AG09309 (cell line): ENCODE measurements at places on chromosomes 1 and 21.

DNA sequence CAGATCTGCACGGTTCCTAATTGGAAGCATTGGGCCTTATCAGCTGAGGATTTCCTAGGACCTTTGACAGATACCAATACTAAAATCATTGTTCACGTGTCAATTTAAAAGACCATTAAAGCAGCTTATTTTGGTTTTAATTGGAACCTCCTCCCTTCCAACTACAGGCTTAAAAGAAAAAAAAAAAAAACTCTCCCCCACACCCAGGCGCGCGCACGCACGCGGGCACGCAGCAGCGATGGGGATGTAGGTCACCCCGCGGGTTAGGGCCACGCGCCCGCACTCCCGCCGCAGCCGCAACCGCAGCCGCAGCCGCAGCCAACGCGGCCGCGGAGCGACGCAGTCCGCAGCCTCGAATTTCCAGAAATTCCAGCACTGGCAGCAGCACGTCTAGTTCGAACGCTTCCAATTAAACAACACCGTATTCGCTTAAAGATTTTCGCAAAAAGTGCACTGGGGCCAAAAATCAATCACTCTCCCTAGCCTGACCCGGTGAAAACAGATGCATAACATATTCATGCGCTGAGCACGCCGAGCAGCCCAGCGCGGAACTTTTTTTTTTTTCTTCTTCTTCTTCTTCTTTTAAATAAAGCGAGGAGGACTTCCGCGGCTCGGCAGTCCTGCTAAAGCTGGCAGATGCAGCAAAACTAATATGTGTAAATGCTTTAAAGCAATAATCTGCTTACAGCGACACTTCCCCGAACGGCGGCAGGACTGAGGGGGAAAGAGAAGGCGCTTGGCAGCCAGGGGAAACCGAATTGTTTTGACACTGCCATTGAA is 13.3 kb upstream of the BARHL2 start:
- no peak for DNase-seq

GRCh38 chr1:231201979-231202633 is 38.9 kb upstream of the GNPAT start:
- no peak for DNase-seq

- DNase-seq: no peak
Observed at GRCh38 chr1:222610728-222611127, 7.2 kb upstream of the MIA3 start.

DNA sequence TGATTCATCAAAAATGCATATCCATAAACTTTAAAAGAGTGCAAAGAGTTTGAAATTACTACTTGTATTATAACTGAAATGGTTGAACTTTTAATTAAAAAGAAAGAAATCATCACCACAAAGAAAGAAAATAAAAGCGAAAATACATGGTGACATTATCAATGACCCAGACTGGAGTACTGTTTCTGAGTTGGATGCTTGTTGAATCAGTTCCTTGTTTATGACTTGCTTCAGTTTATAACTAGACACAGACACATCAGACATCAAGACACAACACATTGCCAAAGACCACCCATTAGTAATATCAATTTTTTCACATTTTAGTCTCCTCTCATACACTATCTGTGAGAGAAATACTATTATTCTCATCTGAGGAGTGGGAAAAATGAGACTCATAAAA is 293.0 kb downstream of the MRPL39 start:
- DNase-seq: no peak

DNA sequence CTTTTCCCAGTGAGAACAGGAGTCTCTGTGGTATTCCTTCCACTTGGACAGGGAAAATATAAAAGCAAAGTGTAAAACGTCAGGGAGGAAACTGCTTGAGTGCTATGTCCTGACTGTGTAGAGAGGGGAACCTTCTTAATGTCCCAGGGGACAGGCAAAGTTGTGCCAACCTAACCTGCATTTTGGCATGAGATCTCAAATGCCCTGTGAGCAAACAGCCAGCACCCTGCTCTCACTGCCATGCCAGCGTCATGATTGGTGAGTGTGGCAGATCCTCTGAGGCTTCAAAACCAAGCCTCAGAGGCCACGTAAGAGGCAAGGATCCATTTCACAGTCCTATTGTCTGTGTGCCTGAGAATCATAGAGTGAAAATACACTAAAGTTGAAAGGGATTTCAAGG is 49.7 kb upstream of the RAP1A start:
- DNase-seq: no peak

DNA sequence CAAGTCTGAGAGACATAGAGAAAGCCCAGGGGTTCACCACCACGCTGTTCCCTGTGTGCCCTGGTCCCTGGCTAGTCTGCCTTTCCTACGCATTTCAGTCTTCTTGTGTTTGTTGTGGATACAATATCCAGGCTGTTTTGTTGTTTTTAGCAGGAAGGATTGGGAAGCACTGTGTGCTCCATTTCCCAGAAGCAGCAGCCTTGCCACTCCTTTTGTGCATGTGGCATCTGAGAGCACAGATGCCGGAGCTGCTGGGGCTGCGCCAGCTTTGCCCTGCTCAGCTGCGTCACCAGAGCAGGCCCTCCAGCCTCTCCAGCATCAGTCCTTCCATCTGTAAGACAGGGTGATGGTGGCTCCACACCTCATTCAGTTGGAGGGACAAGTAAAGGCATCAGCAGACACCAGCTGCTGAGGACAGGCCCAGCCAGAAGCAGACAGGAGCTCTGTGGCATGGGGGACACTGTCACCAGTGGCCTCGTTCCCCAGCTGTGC is 94.4 kb upstream of the COL6A1 start:
- no peak for DNase-seq
